ENCODE measurements at places on chromosomes 11 and 22.

GRCh38 chr11:21650961-21651360 lies 541.9 kb upstream of the ANO5 start:
- DNase-seq, result no peak

- no peak for DNase-seq
These were observed 109.7 kb downstream of the WNT7B start for GRCh38 chr22:45867118-45867905.

DNA sequence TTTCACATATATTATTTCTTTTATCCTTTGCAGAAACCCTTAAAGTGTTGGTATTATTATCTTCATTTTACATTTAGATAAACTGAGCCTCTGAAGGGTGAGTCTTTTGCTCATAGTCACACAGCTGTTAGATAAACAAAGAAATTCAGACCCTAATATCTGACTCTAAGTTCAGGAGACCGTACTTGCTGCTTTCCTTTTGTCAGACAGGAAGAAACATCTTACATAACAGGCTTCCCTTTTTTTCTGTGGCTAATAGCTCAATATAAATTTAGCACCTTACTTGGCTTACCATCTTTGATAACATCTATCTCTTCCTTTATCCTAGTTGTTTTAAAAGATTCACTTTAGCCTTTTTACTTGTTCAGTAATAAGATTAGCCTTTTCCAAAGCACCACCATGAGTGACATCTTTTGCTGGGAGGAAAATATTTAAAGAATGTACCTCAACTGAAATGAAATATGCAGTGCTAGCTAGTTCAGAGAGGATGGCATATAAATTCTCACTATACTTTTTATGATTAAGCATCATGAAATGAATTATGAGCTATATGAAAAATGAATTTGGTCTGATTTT lies 128.6 kb downstream of the WNT11 start:
- no peak for DNase-seq

DNA sequence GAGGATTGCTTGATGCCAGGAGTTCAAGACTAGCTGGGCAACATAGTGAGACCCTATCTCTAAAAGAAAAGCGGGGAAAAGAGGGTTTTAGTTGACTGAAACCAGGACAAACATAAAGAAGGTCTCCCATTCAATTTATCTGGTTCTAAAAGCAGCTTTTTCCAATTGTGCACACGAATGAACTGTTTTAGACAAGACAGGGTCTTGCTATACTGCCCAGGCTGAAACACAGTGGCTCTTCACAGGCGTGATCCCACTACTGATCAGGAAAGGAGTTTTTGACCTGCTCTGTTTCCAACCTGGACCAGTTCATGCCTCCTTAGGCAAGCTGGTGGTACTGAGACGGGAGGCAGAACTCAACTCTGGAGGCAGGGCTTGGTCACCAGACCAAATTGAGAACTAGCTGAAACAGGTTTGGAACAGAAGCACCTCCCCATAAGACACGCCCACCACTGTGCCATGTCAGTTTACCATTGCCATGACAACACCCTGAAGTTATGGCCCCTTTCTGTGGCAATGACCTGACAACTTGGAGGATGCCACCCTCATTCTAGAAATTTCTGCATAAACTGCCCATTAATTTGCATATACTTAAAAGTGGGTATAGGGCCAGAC lies 2.8 kb upstream of the NUCB2 start:
- no peak for DNase-seq

GRCh38 chr11:73762732-73763131 lies 1.9 kb upstream of the RAB6A start:
- DNase-seq, result no peak

- DNase-seq, result no peak
These were observed 3.7 kb upstream of the FOLR1 start for GRCh38 chr11:72188267-72188666.

GRCh38 chr11:85680897-85681296 lies 5.1 kb downstream of the CCDC89 start:
- DNase-seq, result no peak

GRCh38 chr11:60182541-60183330 lies at the start of gene MS4A6A:
Gene MS4A6A, minus strand, starts transcription at chr11:60183083. Its CDS starts 1,356 bp downstream, at chr11:60181727.
- DNase-seq, result no peak

GRCh38 chr11:110908401-110909105 lies 196.3 kb upstream of the ARHGAP20 start:
- no peak for DNase-seq

- no peak for DNase-seq
These were observed 184.2 kb upstream of the LUZP2 start for GRCh38 chr11:24312464-24313238.

GRCh38 chr11:45169310-45170072 lies 23.1 kb downstream of the PRDM11 start:
- DNase-seq, result no peak

GRCh38 chr22:39278040-39278439 lies 33.3 kb upstream of the PDGFB start:
- no peak for DNase-seq

- no peak for DNase-seq
These were observed 13.0 kb upstream of the SLC39A13 start for GRCh38 chr11:47395223-47396048.

DNA sequence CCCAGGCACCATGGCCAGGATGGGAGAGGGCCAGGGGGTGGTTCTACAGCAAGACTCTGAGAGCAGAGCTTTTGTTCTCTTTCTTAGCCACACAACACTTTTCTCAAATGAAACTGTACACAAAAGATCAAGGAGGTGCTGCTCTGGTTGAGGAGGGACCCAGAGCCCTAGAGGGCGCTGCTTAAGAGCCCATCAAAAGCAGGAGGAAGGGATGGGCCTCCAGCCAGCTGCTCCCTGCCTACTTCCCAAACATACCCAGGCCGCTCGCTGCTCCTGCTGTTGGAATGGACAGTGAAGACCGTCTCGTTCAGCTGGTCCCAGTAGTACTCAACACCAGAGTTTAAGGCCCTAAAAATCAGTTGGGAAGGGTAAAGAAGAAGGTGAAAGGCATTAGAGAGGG lies 18.4 kb upstream of the CHRM4 start:
- no peak for DNase-seq

- no peak for DNase-seq
These were observed 84.8 kb downstream of the MTNR1B start for GRCh38 chr11:93054279-93054678.

DNA sequence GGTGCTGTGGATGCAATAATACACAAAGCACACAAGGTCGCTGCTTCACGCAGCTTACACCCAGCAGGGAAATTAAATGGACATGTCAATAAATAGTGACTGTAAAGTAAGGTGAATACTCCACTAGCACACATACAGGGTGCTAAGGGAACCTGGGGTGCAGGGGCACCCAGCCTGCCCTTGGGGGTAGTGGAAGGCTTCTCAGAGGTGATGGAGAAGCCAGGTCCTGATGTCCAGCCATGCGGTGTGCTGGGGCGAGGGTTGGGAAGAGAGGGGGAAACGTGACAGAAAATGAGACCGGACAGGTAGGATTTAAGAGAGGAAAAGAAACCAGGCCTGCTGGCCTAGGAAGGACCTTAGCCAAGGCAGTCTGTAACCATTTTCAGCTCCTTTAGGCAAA lies 200.5 kb downstream of the GRIK4 start:
- no peak for DNase-seq

GRCh38 chr22:19419086-19419463 lies 12.5 kb downstream of the HIRA start:
- DNase-seq, result no peak

DNA sequence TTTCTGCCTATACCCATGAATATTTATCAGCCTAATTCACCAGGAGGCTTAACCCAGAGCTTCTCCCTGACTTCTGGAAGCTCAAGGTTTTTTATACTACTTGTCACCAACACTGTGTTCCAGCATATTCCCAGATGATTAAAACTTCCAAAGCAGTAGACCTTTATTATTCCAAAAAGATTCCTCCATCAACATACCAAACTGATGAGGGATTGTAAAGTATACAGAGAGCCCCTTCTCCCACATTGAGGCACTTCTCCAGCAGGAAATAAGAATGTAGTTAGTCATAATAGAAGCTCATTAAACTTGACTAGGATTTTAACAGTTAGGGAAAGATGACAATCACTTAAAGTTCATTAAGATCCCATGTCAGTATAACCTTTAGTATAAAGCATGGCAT lies 51.4 kb upstream of the CEP126 start:
- no peak for DNase-seq

- peak; percentile 68 for DNase-seq
These were observed 88.4 kb downstream of the PDE2A start for GRCh38 chr11:72585762-72586311.

DNA sequence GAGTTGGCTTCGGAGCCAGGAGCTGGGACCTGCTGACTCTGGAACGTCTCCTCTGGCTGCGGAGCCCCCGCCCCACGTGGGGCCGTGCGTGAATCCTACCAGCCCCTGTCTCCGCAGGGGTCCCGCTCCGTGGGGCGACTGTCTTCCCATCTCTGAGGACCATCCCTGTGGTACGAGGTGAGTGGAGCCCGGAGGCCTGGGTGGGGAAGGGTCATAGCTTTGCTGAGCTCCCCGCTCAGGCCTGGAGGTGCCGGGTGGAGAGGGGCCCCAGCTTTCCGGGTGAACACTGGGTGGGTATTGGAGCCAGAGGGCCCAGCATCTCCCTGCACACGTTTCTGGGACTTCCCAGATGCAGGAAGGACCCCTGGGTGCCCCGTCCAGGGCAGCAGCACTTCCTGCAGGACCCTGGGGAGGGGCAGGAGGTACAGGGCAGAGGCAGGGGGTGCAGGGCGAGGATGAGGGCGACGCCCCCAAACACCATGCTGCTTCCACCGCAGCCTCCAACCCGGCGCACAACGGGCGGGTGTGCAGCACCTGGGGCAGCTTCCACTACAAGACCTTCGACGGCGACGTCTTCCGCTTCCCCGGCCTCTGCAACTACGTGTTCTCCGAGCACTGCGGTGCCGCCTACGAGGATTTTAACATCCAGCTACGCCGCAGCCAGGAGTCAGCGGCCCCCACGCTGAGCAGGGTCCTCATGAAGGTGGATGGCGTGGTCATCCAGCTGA lies 3.8 kb downstream of the MUC5AC start:
- no peak for DNase-seq

DNA sequence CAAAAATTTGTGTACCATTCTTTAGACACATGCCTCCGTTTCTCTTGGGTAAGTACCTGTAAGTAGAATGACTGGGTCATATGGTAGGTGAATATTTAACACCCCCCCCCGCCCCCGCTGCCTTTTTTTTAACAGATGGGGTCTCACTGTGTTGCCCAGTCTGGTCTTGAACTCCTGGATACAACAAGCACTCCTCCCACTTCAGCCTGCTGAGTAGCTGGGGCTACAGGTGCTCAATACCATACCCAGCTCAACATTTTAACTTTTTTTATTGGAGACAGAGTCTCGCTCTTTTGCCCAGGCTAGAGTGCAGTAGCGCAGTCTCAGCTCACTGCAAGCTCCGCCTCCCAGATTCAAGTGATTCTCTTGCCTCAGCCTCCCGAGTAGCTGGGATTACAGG lies 32.5 kb downstream of the CECR2 start:
- no peak for DNase-seq

GRCh38 chr22:35918456-35918855 lies 110.2 kb downstream of the RBFOX2 start:
- DNase-seq, result no peak

DNA sequence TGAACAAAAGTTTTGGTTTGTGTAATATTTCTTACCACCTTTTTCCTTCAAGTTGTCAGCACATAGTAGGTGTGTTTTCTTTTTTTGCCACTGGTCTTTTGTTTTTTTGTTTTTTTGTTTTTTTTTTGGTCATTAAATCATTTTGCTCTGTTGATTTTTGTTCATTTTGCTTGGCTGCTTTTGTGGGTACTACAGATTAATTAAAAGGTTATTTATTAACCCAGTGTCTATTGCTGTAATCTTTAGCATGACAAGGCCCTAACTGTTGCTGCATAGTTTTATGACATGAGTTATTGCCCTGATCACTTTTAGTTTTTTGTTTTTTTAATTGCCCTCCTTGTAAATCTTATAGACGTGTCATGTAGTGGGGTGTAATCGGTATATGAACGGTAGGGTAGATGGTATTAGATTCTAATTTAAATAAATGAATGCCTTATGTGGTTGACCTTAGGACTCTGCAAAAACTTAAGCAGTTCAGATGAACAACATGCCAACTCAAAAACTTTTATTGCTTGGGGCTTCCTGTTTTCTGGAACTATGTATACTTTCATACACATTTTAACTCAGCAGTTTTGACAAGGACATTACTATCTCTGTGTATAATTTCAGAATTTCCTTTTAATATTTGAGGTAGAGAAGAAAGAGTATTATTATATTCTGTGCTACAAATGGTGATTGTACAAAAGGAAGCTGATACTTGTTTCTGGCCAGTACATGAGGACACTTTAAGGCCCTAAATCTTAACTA lies 7.9 kb downstream of the EWSR1 start:
- no peak for DNase-seq

- DNase-seq, result no peak
These were observed 24.4 kb upstream of the CASP4 start for GRCh38 chr11:104992781-104993180.

DNA sequence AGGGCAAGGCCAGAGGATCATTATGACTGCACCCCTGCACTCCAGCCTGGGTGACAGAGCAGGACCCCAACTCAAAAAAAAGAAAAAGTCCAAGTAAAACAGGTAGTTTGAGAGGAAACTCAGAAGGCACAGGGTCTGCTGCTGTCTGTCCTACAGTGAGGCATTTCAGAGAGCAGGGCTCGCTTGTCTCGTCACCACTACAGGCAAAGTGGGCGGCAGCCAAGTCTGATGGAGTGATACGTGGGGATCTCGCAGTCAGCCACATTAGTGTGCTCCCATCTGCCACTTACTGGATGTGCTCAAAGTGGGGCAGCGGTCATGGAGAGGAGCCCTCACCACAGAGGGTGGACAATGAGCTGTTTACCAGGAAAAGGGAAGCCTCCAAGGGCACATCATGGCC lies 42.1 kb downstream of the PI4KA start:
- no peak for DNase-seq

DNA sequence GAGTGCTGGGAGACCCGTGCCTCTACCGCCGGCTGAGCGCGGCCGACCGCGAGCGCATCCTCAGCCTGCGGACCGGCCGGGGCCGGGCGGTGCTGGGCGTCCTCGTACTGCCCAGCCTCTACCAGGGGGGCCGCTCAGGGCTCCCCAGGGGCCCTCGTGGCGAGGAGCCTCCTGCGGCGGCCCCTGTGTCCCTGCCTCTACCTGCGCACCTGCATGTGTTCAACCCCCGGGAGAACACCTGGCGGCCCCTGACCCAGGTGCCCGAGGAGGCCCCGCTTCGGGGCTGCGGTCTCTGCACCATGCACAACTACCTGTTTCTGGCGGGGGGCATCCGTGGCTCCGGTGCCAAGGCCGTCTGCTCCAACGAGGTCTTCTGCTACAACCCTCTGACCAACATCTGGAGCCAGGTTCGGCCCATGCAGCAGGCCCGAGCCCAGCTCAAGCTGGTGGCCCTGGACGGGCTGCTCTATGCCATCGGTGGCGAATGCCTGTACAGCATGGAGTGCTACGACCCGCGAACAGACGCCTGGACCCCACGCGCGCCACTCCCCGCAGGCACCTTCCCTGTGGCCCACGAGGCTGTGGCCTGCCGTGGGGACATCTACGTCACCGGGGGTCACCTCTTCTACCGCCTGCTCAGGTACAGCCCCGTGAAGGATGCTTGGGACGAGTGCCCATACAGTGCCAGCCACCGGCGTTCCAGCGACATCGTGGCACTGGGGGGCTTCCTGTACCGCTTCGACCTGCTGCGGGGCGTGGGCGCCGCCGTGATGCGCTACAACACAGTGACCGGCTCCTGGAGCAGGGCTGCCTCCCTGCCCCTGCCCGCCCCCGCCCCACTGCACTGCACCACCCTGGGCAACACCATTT lies 3.5 kb downstream of the KLHDC7B start:
- no peak for DNase-seq

GRCh38 chr11:132080127-132080526 lies 709.7 kb downstream of the NTM start:
- no peak for DNase-seq

Measured in effector CD4-positive, alpha-beta T cell (primary cell).